Effector CD4-positive, alpha-beta T cell (primary cell): ENCODE measurements at places on chromosomes 2 and 18.

DNA sequence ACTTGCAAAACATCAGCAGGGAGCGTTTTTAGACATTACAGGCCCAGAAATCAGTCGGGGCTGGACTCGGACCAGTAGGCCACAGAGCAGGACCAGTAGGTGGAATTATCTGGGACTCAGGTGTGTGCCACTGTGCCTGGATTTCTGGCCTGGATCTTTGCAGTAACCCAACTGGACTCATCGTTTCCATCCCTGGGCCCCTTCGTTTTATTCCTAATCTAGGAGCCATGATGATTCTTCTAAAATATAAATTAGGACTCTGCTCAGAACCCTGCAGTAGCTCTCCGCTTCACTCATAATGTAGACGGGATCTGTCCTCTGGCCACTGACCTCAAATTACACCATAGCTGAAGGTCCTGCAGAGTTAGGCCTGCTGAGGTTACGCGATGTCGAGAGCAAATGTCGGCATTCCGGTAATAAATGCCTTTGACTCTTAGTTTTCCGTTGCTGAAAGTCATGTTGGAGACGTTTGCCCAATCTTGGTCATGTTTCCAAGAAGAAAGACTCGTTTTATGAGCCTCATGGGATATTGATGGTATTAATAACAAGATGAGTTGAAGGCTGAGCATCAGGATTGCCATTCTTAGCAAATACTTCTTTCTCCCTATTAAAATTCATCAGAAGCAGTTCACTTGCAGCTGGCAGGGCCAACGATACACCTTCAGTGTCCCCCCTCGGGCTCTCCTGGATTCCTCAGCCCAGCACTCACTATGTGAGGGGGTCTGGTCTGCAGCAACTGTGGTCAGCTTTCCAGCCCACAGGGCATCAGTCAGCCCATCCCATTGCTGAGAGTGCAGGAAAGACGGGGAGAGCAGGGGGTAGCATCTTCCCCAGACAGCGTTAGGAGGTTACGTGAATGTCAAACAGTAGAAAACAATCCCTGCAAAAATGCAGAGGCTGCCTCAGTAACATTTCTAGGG, 39.9 kb upstream of the KLF11 start:
- DNase-seq = no peak

- DNase-seq = no peak
Observed at GRCh38 chr2:14454202-14454601, 178.3 kb upstream of the LRATD1 start.

DNA sequence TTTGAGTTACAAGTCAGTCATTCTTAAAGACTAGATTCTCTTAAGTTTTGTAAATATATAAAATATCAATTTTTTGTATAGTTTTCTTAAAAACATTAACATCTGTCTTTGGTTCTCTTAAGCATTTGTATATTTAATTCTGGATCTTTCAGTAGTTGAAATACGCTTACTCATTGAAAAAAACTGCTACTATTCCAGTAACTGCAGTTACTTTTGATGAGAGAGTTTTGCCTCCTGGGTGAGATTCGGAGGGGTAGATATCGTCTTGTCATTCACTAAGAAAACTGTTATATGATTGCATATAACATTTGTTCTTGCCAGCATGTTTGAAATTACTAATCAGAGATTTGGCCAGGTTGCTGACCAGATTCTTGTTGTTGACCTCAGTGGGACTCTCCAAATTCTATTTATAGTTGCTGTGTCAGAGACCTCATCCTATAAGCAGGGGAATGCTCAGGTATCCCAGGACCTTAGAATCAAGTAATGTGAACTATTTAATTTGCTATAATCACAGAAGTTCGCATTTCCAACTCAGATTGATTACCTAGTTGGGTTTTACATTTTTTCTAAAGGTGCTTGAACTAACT, 7.9 kb downstream of the AGPS start:
- no peak for DNase-seq

GRCh38 chr18:66557091-66557490, 46.8 kb downstream of the CDH19 start:
- DNase-seq = no peak

DNA sequence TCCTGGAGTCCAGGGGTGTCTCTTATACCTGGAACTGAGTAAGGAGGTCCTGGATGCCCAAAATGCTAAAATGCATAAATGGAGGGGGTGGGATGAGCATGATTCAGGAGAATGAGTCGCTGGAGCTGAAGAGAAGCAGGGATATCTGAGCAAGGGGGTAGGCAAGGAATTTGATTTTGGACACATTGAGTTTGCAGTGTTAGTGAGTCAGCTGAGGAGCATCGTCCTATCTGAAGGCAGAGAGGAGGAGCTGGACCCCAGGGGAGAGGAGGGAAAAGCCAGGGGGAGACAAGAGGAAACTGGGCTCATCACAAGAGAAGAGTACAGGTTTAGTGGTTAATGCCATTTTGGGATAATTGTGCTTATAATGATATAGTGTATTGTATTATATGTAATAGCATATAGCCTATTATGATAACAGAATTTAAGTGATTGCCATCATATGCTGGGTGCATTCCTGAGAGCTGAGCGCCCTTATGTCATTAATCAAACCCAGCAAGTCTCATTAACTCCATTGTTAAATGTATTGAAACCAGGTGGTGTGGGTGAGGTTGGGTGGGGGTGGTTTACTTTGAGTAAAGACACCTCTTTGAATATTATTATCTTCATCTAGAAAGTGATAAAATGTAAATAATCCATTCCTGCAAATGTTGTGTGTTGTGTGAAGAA, 12.4 kb downstream of the EHD3 start:
- no peak for DNase-seq

DNA sequence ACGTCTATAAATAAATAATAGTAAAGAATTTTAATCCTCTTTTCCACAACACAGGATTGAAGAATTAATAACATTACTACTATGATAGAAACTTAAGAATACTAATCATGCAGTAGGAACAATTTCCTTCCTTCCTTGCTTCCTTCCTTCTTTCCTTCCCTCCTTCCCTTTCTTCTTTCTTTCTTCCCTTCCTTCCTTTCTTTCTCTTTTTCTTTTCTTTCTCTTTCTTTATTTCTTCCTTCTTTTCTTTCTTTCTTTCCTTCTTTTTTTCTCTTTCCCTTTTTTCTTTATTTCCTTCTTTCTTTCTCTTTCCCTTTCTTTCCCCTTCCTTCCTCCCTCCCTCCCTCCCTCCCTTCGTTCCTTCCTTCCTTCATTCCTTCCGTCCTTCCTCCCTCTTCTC, 77.6 kb downstream of the SCN3A start:
- no peak for DNase-seq

DNA sequence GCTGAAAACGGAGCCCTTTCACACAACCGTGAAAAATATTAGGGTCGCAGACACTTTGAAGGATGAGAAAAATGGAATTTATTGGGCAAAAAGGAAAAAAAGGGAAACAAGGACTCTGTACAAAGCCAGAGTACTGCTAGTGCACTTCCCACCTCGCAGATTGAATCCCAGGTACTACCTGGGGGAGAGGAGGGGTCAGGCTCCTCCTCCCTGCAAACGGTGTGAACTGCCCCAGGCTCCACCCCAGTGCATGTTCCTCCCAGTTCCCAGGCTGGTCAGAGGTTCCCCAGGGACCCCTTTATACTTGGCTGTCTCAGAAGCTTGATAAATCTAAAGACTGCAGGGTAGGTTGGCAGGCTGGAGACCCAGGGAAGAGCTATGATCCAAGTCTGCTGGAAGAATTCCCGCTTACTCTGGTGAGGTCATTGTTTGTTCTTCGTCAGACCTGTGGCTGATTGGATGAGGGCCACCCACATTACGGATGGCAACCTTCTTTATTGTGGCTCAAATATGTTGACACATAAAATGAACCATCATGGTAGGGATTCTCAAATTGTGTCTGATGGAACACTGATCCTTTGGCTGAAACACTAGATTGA, 290.4 kb upstream of the POU3F3 start:
- DNase-seq = no peak

DNA sequence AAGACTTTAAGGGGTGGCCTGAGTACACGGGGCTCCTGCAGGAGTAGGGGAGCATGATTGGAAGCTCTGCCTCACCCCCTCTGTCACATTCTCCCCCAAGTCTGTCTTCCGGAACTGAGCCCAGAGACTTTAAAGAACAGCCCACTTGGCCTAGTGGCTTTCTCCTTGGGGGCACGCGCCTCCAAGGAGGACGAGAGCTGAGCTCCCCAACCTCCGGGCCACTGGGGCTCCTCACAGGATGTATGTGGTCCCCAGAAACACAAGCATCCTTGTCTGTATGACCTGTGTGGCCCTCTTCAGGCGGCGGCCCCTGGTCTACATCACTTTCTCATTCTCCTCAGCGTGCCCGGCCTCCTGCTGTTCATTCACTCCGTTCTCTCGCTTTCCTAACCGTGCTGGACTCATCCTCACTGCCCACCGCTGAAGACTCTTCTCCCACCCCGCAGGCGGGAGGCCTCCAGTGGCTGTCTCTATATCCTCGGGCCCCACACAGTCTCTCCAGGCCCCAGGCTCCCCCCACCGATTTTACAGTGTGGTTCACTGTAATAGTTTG, 23.7 kb downstream of the KCNF1 start:
- DNase-seq = no peak

- DNase-seq = no peak
Observed at GRCh38 chr2:45102141-45102540, 92.9 kb upstream of the SIX2 start.

DNA sequence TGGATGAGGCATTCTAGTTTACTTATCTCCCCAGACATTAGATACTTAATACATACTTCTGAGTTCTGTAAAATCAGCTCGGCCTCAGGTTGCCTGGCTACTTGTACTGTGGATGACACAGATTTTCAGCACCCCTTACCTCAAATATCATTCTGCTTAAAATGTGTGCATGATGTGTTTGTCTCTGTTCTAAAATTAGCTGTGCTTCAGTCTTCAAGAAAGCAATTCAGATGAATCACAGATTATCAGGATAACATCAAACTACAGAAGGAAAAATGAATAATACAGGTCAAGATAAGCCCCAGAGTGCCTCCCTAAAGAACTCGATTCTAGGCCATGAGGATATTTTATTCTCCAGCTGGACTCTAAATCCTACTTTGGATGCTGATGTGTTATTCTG, 21.3 kb upstream of the MAPRE2 start:
- DNase-seq = no peak

- DNase-seq = no peak
Observed at GRCh38 chr2:64630752-64631151, 23.0 kb downstream of the SERTAD2 start.

GRCh38 chr2:105394951-105395611, 3.8 kb downstream of the FHL2 start:
- DNase-seq = no peak
